ENCODE measurements at places on chromosomes 2 and 18.

GRCh38 chr2:189580241-189580651 is 340 bp downstream of the SLC40A1 start:
- peak; percentile 37 for DNase-seq

DNA sequence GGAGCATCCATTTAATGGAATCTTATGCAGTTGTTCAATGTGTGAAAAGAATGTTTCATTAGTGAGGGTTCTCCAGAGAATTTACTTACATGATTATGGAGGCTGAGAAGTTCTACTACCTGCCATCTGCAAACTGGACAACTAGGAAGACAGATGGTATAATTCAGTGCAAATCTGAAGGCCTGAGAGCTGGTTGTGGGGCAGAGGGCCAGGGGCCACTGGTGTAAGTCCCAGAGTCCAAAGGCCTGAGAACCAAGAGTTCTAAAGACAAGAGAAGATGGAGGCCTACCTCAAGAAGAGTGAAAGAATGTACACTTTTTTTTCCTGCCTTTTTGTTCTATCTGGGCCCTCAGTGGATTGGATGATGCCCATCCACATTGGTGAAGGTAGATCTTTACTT is 114.8 kb downstream of the DDX1 start:
- DNase-seq: no peak

GRCh38 chr2:84619794-84620371 is 103.6 kb downstream of the DNAH6 start:
- no peak for DNase-seq

- DNase-seq: peak; percentile 70
Measured at GRCh38 chr2:11753452-11753885, 7.0 kb downstream of the LPIN1 start.

DNA sequence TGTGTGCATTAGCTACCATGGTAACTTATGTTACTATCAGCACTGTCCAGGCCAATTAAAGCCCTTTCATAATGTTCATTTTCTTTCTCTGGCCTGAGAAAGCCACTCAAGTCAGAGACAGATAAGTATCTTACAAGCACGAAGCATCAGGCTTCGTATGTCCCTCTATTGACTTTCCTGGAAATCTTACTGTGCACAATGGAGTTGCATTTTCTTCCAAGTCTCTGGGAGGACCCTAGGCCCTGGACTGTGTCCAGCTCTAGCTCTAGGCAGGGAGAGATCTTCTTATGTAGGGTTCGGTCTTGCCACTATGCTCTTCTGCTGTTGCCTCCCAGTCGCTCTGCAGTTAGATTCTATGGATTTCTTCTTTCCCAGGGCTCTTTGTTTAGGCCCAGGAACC is 40.0 kb upstream of the ITGA6 start:
- no peak for DNase-seq

GRCh38 chr2:218880859-218881594 is 375 bp downstream of the WNT10A start:
- no peak for DNase-seq

GRCh38 chr2:118090387-118091139 is 2.3 kb downstream of the INSIG2 start:
- DNase-seq: no peak

DNA sequence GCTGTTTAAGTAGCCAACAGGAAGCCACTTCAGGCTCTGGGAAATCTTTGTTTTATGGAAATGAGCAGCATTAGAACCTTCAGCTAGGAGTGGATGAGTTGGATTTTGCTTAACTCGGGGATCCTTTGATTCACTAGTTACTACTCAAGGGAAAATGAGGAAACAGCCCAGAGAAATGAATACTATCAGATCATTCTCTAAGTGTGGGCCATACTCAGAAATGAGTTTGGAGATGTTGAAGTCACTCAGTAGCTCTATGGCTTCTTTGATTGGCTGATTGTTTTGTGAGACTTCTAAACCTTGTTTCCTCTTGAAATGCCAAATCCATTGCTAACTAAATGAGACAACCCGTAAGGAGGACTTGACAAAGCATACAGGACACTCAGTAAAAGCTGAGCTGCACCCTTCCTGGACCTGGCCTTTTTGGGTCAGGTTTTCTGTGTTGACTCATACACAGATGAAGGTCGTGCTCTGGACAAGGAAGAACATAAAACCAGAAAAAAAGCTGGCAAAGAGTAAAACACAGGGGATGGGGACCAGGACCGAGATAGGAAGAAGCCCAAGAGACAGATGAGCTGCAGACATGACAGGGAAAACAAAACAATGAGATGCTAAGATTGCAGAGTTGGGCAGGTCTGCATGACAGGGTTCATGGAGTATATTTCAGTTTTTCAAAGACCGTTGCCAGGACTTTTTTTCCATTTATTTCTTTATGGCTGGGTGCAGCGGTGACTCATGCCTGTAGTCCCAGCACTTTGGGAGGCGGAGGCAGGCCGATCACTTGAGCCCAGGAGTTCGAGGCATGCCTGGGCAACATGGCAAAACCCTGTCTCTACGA is 41.6 kb downstream of the INO80C start:
- DNase-seq: no peak

- DNase-seq: no peak
Measured at GRCh38 chr2:170501421-170502043, 213.6 kb upstream of the SP5 start.

DNA sequence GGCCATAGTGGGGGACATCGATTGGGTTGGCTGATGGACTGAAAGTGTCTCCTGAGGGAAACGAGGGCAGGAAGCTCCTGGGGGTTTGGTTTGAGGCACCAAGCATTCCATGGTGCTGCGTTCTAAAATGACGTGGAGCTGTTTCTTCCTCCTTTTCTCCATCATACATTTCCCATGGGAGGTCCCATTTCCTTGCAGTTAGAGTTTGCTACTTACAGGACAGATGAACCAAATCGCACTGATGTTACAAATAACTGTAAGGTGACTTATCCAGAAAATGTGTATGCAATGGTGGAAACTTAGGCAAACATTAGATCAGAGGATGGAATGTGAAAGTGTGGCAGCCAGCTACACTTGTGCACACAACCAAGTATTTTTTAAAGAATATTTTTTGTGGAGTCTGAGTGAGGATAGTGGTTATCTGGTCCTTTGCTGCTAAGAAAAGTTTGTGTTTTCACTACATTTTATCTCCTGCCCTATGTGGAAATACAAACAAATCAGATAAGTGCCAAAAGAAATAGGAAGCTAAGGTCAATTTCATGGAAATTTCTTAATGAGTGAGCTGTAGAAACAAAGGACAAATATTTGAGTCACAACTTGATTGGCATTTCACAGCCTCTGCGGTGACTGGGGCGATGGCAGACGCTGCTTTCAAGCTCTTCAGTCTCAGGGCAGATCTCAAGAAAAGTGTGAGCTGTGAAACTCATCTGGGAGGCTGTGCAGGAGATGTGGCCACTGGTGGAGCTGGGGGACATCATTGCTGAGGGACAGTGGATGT is 256.2 kb downstream of the TSN start:
- DNase-seq: no peak

- DNase-seq: peak; percentile 1
Measured at GRCh38 chr18:35861367-35862118, 110.9 kb upstream of the RMP24 start.

GRCh38 chr2:196176142-196176738 is 4.9 kb upstream of the STK17B start:
- DNase-seq: peak; percentile 91

DNA sequence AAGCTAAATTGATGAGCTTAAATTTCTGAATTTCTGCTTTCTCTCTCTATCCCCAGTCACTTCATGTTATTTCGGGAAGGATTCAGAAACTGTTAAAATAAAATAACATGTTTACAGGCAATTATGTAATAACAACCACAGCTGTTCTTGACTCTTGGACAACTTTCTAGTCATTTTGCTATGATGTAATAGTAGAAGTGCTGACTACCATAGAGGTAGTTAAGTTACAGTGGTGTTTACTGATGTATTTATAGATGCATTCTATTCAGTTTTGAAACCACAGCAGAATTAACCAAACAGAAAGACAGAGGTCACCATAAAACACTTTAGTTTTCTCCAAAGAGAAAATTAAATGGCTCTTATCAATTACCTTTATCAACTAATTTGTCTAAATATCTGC is 1292.0 kb upstream of the CHAC2 start:
- no peak for DNase-seq

GRCh38 chr2:116819355-116819754 is 995.1 kb upstream of the DDX18 start:
- DNase-seq: no peak

- no peak for DNase-seq
Measured at GRCh38 chr18:23568281-23569138, 17.8 kb downstream of the NPC1 start.

GRCh38 chr18:48228301-48228715 is 180.9 kb downstream of the ZBTB7C start:
- DNase-seq: no peak

- no peak for DNase-seq
Measured at GRCh38 chr2:216657086-216657855, 24.1 kb downstream of the IGFBP2 start.

- peak; percentile 94 for DNase-seq
Measured at GRCh38 chr2:171319164-171319810, 114.5 kb downstream of the METTL8 start.

DNA sequence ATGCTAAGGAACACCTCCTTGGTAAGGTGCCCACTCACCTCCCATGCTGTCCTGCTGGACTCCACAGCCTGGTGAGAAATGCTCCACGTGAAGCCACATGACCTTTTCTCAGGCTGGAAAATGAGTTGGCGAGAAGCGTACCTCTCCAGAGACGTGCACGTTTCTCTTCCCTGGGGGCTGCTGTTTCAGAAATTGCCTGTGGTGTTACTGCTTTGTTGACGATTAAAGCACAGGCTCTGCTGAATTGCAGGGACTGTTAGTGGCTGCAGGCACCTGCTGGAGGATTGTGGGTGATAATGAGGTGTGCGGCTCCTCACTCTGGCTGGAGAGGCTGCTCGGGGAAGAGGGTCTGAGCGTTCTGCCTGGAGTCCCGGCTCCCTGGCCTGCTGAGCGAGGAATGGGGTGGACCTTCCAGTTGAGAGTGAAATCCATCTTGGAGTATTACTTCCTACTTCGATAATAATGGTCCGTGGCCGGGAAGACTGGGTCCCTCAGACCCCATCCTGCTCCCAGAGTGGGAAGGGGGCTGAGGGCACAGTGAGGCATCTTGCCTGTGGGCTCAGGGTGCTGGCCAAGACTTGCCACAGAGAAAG is 199.3 kb upstream of the HDAC4 start:
- DNase-seq: no peak

GRCh38 chr2:44715671-44716081 is 225.8 kb upstream of the SIX3 start:
- no peak for DNase-seq

GRCh38 chr2:21059885-21060610 is 16.2 kb upstream of the APOB start:
- no peak for DNase-seq

DNA sequence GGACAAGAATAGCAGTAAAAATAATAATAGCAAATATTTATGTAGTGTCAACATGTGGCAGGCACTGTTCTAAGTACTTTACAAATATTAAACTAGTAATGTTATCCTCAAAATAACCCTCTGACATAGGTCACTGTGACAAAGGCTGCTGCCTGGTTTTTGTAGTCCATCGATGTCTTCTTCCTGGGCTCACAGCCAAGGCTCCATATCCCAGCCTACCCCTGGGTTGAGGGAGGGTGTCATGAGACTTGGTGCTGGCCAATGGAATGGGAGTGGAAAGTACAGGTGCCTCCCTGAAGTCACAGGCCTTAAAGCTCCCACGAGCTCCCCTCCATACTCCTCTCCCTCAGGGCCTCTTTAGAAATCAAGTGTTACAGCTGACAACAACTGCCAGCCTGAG is 159.3 kb downstream of the CYRIA start:
- DNase-seq: no peak

GRCh38 chr18:59623456-59624368 is 73.5 kb downstream of the CCBE1 start:
- DNase-seq: no peak

DNA sequence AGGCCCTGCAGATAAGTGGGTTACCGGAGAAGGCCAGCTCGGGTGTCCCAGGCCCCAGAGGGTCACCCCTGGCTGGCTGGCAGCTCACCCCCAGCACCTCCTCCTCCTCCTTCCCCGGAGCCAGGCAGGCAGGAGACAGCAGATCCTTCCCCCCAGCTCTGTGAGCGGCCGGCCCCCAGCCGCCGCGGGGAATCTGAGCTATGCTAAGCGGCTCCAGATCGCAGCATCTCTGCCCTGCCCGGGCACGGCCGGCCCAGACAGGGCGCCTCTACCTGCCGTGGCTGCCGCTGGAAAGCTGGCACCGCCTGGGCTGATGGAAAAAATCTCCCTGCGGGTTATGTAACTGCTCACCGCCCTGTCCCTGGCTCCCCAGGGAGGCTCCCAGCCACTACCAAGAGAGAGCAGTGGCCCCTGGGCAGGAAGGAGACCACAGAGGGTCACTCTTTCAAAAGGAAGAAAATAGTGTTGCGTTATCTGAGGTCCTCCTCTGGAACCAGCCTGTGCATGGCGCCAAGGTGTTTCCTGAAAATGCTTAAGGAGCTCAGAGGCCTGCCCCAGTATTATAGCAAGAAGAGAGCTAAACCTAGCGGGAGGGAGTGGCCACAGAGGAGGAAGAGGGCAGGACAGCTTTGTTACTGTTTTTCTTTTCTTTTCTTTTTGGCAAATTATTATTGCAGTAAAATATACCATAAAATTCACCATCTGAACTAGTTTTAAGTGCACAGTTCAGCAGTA is 179.0 kb downstream of the SMAD7 start:
- no peak for DNase-seq

DNA sequence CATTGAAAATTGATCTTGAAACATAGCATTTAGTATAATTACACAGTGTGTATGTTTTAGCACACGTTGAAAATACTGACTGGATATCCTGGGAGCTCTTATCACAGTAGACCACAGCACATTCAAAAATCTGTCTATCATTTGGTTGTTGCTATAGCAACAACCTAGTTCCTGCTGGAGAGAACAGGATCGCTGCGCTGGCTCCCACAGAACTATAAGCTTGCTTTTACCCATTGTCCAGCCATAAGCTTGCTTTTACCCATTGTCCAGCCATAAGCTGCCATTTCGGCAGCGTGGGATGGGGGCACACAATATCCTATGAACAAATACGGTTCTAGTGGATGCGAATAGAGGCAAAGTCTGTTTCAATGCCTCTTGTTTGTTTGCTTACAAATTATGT is 70.4 kb upstream of the ST6GAL2 start:
- no peak for DNase-seq

GRCh38 chr2:177338177-177338721 is 54.3 kb upstream of the AGPS start:
- DNase-seq: peak; percentile 28

DNA sequence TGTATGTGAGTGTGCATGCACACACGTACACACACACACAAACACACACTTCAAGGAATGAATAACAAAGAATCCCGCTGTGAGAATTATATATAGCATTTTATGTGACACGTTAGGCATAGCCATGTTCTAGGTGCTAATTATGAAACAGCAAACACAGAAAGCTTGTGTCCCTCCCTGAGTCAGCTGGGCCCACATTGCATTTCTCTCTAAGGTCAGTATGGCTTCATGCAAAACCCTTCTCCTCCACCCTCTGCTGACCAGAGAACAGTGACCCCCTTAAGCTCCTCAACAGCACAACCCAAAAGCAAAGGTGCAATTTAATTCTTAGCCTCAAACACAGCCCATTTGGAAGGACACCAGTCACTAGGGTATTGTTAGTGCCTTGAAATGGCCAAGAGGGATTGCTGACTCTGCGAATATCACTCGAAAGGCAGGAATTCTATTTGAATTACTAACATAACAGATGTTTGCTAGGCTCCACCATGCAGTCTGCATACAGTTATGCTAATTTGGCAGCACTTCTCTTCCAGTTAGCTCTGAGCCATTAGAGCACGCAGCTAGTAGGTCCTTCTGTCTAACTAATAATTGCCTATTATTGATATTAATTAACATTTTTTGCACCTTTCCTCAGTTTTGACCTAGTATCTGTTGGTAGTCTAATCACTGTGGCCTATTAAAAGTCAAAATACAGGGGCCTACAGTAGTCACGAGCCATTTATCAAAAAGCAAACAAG is 149.0 kb downstream of the LNPK start:
- no peak for DNase-seq

Measured in activated CD4-positive, alpha-beta T cell treated with anti-CD3 and anti-CD28 coated beads, Interleukin-10, Interleukin-2, amounts not matched to agents 100 ng/mL and 50 ng/mL, durations not matched to agents 16 hours and 8 hours (primary cell).